Posterior vena cava (tissue), 2 donors: ENCODE measurements at places on chromosomes 11 and 22. TPM values are rescaled to one million over a fixed set of nuclear protein-coding genes. Genes with fewer than 3 reads are reported as not detected.

The PATE4 gene
- not detected for total RNA-seq

The OR5AK2 gene
- total RNA-seq = not detected

The TEF gene
- 20.5 TPM for total RNA-seq

The GGTLC2 gene
- not detected for total RNA-seq

The SGSM1 gene
- total RNA-seq = 1.4 TPM

The UBTFL1 gene
- not detected for total RNA-seq

The CTTN gene
- total RNA-seq = 195 TPM

The MB gene
- 2.3 TPM for total RNA-seq

The TUB gene
- 7.0 TPM for total RNA-seq

The VWA5A gene
- total RNA-seq = 22.0 TPM

The OR6T1 gene
- not detected for total RNA-seq

The TCN1 gene
- total RNA-seq = not detected

The OR10D3 gene
- not detected for total RNA-seq

The EXPH5 gene
- total RNA-seq = 1.3 TPM

The IGLL1 gene
- total RNA-seq = not detected

The NCR3LG1 gene
- 2.5 TPM for total RNA-seq

The BLID gene
- 2.9 TPM for total RNA-seq

The B3GAT1 gene
- 0.28 TPM for total RNA-seq

The PDGFB gene
- 8.1 TPM for total RNA-seq

The SLC22A6 gene
- total RNA-seq = not detected

The ACR gene
- total RNA-seq = 0.65 TPM

The RASSF10 gene
- 0.19 TPM for total RNA-seq

The MMP7 gene
- not detected for total RNA-seq

The ZNF280A gene
- not detected for total RNA-seq

The SUSD2 gene
- total RNA-seq = 29.5 TPM

The SMIM38 gene
- 1.4 TPM for total RNA-seq

The TUBA8 gene
- total RNA-seq = 2.8 TPM

The THAP7 gene
- total RNA-seq = 20.5 TPM

The OR8D4 gene
- not detected for total RNA-seq

The HTATIP2 gene
- total RNA-seq = 21.2 TPM

The ACRV1 gene
- not detected for total RNA-seq

The KIF18A gene
- 4.2 TPM for total RNA-seq

The DERL3 gene
- 0.83 TPM for total RNA-seq

The DLG2 gene
- total RNA-seq = 20.5 TPM

The CYTH4 gene
- total RNA-seq = 31.7 TPM

The NLRP14 gene
- not detected for total RNA-seq

The FAM180B gene
- 3.4 TPM for total RNA-seq
